Transverse colon (tissue), 4 donors: ENCODE measurements at places on chromosomes 4 and X. TPM values are rescaled to one million over a fixed set of nuclear protein-coding genes. Genes with fewer than 3 reads are reported as not detected.

The ATP1B4 gene
- not detected for total RNA-seq

- no peak for DNase-seq
- no peaks in the 10 kb centered on the region for H3K36me3 ChIP-seq
- H3K4me3 ChIP-seq, result no peak overlapping the region
- no peaks in the 10 kb centered on the region for H3K4me1 ChIP-seq
Measured at GRCh38 chrX:136546371-136546781, 14.4 kb downstream of the VGLL1 start.

- DNase-seq, result no peak
- H3K4me1 ChIP-seq, result no peaks in the 10 kb centered on the region
- no peaks in the 10 kb centered on the region for H3K27me3 ChIP-seq
Measured at GRCh38 chrX:149908308-149908707, 21.1 kb upstream of the HSFX4 start.

DNA sequence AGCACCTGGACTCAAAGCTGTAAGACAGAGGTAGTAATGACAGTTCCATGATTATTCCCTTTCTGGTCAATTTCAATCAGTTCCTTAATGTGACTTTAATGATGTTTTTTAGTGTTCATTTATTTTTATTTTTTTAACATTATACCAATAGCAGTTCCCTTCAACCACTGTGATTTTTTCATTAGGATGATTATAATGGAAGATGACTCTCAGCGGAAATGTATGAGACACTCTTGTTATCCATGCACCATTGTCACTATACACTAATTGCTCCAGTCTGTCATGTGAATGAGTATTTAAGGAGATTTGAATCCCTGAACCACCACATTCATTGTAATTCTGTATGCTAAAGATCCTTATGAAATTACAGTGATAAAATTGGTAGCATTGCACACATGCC lies 2102.3 kb upstream of the AGA start:
- no peak for DNase-seq
- H3K27ac ChIP-seq, result no peak overlapping the region
- no peaks in the 10 kb centered on the region for H3K4me1 ChIP-seq
- H3K36me3 ChIP-seq, result no peaks in the 10 kb centered on the region

- H3K4me3 ChIP-seq, result no peak overlapping the region
- H3K27me3 ChIP-seq, result no peaks in the 10 kb centered on the region
- H3K36me3 ChIP-seq, result no peaks in the 10 kb centered on the region
- H3K4me1 ChIP-seq, result no peaks in the 10 kb centered on the region
- H3K27ac ChIP-seq, result no peak overlapping the region
- DNase-seq, result no peak
Measured at GRCh38 chr4:95466791-95467190, 82.0 kb downstream of the UNC5C start.
